Cortex of kidney (tissue), 1 donor: ENCODE measurements at places on chromosomes 16 and 17.

GRCh38 chr17:10648381-10648780, 8.7 kb downstream of the MYH3 start:
- no peak for DNase-seq

DNA sequence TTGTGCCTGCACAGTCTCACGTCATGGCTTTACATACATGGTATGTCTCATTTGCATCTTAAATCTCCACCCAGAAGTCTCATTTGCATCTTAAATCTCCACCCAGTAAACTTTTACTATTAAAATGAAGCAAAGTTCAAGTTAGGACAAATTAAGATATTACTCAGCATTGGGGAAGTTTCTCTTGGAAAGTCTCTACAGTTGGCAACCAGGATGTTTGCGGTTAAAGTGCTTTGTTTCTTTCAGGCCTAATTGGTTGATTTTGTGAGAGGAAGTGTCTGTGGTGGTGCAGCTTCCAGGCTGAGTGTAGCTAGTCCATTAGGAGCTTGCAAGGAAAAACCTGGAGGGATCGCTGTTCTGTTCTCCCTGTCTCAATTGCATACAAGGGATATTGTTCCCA, 1373.3 kb upstream of the GOT2 start:
- DNase-seq, result no peak

GRCh38 chr17:62628831-62629555, 1.5 kb downstream of the MRC2 start:
- no peak for DNase-seq

DNA sequence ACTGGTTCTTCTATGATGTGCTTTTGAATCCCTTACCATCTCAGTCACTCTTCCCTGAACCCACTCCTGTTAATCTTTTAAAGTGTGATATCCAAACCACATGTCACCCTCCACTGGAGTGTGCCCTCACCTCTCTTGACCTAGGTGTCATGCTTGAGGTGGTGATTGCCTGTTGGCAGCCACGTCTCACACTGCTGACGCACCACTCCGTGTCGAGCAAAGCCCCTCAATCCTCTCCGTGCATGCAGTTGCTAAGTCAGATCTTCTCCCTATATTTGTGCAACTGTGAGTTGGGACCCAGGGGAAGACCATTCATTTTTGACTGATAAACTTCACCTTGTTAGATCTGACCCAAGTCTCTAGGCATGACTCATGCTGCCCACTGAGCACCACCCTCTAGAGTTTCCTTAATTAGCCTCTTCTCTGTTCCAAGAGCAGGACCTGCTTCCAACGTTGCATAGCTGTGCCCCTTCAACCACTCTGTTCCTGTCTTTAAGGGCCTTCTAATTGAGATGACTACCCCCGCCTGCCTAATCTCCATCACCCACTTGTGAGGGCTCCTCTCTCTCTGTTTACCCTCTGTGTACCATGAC, 2.7 kb downstream of the MYH13 start:
- no peak for DNase-seq

DNA sequence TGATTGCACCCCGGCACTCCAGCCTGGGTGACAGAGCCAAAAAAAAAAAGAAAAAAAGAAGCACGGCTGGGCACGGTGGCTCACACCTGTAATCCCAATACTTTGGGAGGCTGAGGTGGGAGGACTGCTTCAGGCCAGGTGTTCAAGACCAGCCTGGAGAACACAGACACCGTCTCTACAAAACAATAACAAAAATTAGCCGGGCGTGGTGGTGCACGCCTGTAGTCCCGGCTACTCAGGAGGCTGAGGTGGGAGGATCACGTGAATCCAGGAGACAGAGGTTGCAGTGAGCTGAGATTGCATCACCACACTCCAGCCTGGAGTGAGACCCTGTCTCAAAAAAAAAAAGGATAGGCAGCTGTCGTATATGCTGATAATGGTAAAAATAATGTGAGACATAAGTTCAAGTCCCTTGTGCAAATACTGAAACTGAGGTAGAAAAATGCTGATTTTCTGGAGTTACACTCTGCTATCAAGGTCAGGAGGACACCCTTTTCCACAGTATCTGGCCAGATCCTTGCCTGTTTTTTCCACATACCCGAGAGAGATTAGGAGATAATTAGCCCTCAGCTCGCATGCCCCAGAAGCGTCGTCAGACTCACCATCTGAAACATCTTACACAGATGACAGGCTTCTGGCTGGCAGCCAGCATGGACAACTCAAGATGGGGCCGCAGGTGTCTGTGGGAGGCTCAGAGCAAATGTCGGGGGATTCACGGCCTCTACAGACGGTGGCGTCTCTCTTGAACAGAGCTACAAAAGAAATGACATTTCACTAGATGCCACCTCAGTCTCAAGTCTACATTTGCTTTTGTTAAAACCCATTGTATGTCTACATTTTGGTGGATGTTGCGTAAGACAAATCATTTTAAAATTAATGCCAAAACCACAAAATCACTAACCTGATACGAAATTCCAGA, 36.8 kb downstream of the WDR45B start:
- no peak for DNase-seq

GRCh38 chr16:19886073-19886941, 1.7 kb upstream of the GPRC5B start:
- DNase-seq, result no peak

GRCh38 chr16:27341971-27342370, 28.2 kb downstream of the IL4R start:
- DNase-seq, result no peak

GRCh38 chr17:18027280-18027679, 11.7 kb downstream of the ATPAF2 start:
- DNase-seq, result no peak

DNA sequence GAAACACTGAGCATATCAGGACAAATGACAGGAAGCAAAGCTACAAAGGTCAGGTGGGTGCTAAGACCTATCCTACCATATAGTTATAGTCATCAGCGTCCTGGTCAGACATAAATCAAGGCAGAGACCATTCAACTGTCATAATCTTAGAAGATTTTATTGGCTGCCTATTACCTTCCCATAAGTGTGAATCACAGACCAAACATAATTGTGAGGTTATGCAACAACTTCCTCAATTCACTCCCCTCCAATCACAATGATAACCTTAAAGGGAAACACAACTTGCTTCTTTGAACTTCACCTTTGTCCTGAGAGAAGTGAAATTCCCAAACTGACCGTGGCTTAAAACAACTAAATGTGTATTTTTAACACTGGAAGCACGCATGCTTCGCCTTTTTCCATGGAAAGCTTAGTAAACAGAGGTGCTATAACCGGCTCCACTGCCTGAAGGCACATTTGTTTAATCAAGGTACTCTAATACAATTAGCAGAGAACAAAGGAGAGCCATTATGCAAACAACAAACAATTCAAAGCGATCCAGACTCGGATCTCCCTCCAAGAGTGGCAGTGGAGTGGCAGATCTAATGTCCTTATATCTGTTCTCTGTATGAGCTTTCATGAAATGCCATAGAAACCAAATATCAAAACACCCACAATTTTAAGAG, 84.9 kb downstream of the TMEM114 start:
- DNase-seq, result no peak
